Activated CD4-positive, alpha-beta memory T cell treated with anti-CD3 and anti-CD28 coated beads, Interleukin-2, amount 10 ng/mL, durations not matched to agents 7 days and 5 days (primary cell): ENCODE measurements at places on chromosomes 4 and X. TPM values are rescaled to one million over a fixed set of nuclear protein-coding genes. Genes with fewer than 3 reads are reported as not detected.

DNA sequence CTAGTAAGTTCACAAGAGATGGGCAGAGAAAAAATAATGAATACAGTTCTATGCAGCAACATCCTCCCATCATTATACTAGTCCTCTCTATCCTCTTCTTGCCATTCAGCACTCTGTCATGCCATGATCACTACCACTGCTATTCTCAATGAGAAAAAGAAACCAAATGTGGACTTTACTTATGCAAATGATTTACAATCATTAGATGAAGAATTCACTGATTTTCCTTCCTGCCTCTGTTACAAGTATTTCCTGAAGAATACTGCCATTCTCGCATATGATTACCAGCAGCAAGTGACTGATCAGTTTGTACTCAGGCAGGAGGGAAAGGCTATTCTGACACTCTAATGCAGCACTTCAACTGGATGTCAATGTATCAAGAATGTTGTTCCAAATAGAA lies 50.3 kb downstream of the WDFY3 start:
- no peak overlapping the region for H3K4me3 ChIP-seq
- no peaks in the 10 kb centered on the region for H3K4me1 ChIP-seq

DNA sequence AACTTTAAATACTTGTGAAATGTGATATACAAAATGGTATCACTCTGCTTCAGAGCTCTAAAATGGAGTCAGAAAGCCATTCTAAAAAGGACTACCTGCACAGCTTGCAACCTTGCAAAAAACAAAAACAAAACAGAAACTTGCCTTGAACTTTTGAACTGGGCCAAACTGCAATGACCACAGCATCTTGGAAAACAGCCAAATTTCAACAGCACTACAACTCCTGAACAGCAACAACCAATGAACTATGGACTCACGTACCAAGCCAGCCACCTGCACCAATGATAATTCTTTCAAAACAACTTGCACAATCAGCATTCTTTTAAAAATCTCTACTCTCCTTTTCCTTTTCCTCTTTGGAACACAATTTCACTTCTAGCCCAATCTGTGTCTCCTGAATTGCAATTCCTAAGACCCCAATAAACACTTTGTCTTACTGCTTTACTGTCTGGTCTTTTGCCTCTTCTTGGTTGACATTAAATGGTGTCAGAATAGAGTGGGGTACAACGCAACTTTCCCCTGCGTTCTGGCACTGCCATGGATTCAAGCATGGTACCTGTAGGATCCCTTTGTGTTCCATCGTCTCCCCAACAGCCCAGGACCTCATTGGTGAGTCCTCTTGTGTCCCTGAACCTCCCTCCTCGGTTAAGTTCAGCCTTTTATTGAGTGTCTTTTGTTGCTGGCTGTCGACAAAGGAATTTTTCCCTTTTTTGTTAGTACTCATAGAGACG lies 35.7 kb upstream of the FMR1 start:
- no peak overlapping the region for H3K4me3 ChIP-seq
- H3K27ac ChIP-seq: no peak overlapping the region
- peaks cover 9% of the 10 kb centered on the region for H3K4me1 ChIP-seq
- DNase-seq: no peak
- H3K36me3 ChIP-seq: no peaks in the 10 kb centered on the region

GRCh38 chr4:57763070-57763469 lies 652.9 kb upstream of the IGFBP7 start:
- no peak overlapping the region for H3K4me3 ChIP-seq
- no peak overlapping the region for H3K27ac ChIP-seq

- no peak overlapping the region for H3K4me3 ChIP-seq
- peaks cover 28% of the 10 kb centered on the region for H3K27me3 ChIP-seq
- H3K36me3 ChIP-seq: no peaks in the 10 kb centered on the region
Observed at GRCh38 chrX:54407266-54407665, 32.9 kb upstream of the TSR2 start.

DNA sequence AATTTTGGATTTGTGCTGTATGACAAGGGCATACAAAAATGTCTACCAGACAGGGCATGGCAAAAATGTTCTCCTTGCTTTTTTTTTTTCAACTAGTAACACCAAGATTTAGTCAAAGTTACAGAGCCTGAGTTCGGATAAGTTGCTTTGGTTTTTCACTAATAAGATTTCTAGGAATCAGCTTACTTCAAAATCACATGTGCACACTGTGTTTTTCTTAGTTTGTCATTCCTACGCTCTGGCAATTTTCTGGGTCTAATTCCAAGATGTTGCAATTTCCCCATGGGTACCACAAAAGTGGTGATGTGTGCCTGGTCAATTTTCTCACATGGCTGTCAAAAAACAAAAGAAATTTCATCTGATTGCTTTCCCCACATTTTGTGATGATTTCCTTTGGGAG lies 6.3 kb downstream of the C1QTNF7 start:
- no peaks in the 10 kb centered on the region for H3K36me3 ChIP-seq
- peaks cover 2% of the 10 kb centered on the region for H3K27me3 ChIP-seq
- H3K4me3 ChIP-seq: no peak overlapping the region

- no peak overlapping the region for H3K4me3 ChIP-seq
- no peaks in the 10 kb centered on the region for H3K27me3 ChIP-seq
- no peak overlapping the region for H3K27ac ChIP-seq
- DNase-seq: no peak
Observed at GRCh38 chr4:17476853-17477252, 35.0 kb downstream of the QDPR start.

DNA sequence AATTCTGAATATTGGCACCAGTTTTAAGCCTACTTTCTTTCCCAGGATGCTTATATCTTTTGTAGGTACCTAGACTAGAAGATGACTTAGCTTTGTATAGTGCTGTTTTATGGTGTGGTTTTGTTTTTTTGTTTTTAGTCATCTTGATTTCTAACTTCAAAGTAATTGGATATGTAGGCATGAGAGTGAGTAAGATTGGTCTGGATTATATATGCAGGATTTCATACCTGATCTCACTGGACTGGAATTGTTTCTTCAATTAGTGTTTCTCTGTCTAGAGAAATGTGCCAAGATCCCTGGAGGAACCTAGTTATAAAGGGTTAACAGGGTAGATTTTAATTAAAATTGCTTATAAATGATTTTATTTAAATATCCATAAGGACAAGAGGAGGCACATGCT lies 23.1 kb downstream of the NAP1L5 start:
- peaks cover 2% of the 10 kb centered on the region for H3K4me1 ChIP-seq
- no peak for DNase-seq
- no peaks in the 10 kb centered on the region for H3K27me3 ChIP-seq
- H3K27ac ChIP-seq: no peak overlapping the region
- H3K4me3 ChIP-seq: no peak overlapping the region

GRCh38 chr4:39745920-39746319 lies 48.0 kb downstream of the UBE2K start:
- no peak overlapping the region for H3K27ac ChIP-seq
- no peaks in the 10 kb centered on the region for H3K27me3 ChIP-seq
- no peak overlapping the region for H3K4me3 ChIP-seq
- no peak for DNase-seq
- peaks cover 31% of the 10 kb centered on the region for H3K36me3 ChIP-seq

The DRP2 gene
- 0.78 TPM for total RNA-seq

The CABS1 gene
- not detected for total RNA-seq

The SUPT20HL1 gene
- total RNA-seq: not detected

The ARMCX2 gene
- total RNA-seq: 2.5 TPM
